ENCODE measurements at places on chromosomes 3 and 15.

DNA sequence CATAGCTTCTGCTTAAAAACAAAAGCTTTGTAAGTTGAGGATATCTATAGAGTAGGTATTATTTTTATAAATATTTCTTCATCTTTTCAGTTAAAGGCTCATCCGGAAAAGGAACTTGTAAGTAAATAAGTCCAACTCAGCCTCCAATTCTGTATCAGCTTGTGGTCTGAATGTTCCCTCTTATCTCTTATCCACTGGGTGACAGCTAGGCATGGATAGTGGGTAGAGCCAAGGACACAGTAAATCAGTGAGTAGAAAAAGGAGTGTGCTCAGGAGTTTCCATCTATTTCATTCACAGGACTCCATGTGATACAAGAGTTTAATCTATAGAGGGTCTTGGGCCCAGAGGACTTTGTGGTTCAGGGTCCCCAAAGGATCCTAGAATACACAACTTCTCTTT lies 50.9 kb downstream of the FRMD5 start:
- no peak for DNase-seq

- no peak for DNase-seq
Observed at GRCh38 chr3:179149406-179149867, 1.3 kb downstream of the PIK3CA start.

DNA sequence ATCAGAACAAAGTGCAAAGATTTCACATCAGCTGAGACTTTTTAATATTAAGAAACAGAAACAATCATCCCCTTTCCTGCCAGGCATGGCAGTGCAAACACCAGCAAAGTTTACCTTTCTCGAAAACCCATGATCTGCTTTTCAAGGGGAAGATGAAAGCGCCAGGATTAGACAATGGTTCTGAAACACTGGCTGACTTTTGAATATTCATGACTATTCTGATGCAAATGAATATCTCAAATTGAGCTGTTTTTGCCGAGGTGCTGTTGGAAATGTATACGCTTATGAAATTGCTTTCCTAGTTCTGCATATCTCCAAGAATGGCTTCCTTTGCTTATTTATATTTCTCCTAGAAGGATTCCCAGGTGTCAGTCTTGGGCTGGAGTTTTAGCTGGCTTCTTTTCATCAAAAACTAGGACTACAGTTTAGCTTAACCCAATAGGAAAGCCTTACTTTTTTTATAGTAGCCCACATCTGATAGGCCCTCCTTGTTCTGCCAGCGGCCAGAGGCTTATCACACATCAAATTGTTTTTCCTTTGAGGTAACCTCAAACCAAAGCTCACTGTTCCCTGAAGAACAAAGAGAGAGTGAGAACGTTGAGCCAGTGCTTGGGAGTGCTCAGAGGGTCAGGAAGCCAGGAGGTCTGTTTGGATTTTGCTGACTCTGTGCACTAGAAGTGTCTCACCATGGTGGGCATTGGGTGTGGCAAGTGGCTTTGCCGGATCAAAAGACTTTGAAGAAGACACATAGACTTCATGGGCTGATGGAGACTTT lies 74.0 kb upstream of the PLCL2 start:
- DNase-seq, result no peak

GRCh38 chr3:122697952-122698620 lies 17.4 kb downstream of the PARP14 start:
- no peak for DNase-seq

GRCh38 chr3:9098716-9099675 lies 135.7 kb upstream of the RAD18 start:
- DNase-seq, result no peak

GRCh38 chr15:87850916-87851315 lies 405.6 kb downstream of the NTRK3 start:
- DNase-seq, result no peak

GRCh38 chr3:152056481-152056880 lies 183.0 kb downstream of the SUCNR1 start:
- DNase-seq, result no peak

GRCh38 chr15:78618490-78618934 lies 2.3 kb downstream of the CHRNA3 start:
- DNase-seq, result peak; percentile 73

DNA sequence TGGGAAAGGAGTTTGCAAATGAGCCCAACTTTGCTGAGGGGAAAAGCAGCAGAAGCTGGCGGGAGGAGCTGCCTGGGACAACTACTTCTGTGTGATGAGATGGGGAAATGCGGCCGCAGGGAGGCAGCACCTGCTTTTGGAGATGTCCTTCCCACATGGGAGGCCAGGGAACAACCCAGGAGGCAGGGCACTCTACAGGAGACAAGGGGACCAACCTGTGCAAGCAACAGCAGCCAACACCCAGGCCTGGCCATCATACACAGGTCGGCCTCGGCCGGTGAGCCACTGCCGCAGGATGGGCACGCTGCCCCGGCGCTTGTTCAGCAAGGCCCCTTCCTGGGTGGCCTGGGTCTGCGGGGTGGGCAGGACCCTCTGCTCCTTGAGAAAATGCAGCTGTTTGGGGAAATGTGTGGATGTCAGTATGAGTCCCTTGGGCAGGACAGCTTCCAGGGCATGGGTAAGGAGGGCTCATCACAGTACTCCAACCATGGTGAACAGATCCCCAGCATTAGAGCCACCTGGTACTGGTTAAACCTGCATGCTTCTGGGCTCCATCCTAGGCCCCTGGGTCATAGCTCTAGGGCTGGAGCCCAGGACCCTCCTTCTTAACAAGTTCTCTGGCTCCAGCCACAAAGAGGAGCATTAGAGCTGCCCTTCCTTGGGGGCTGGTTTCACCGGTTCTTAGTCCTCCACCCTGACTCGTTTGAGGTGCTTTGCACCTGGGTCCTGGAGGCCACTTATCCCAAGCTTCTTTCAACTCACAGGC lies 11.6 kb downstream of the EPB42 start:
- no peak for DNase-seq

- DNase-seq, result no peak
Observed at GRCh38 chr3:152284906-152285305, 16.2 kb downstream of the MBNL1 start.

All from HCT116 (cell line).